ENCODE measurements at places on chromosomes 4 and X.

DNA sequence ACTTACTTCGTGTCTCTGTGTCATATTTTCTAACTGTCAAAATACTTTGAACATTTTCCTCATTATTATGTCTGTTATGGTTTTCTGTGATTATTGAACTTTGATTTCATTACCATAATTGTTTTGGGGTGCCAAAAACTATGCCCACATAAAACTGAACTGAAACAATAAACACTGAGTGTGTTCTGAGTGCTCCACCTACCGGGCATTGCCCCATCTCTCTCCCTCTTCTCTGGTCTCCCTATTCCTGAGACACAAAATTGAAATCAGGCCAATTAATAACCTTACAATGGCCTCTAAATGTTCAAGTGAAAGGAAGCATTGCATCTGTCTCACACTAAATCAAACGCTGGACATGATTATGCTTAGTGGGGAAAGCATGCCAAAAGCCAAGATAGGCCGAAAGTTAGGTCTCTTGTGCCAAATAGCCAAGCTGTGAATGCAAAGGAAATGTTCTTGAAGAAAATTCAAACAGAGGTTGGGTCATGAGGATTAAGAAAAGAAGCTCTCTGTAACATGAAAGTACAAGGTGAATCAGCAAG, 972.3 kb downstream of the PCDH7 start:
- no peak for DNase-seq

DNA sequence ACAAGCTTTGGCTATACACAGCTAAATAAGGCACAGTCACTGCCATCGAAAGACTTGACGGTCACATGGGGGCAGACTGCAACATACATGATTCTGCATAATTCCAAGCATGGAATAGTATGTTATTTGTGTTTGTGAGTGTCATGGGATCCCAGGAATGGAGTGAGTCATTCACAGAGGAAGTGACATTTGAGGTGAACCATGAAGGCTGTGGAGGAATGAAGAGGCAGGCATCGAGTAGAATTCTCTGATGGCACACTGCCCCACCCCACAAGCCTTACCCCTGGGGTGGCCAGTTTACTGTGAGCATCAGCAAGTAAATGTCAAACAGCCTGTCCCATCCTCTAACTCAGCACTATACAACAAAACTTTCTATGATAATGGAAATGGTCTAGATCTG, 619.7 kb downstream of the MID1IP1 start:
- DNase-seq: no peak

DNA sequence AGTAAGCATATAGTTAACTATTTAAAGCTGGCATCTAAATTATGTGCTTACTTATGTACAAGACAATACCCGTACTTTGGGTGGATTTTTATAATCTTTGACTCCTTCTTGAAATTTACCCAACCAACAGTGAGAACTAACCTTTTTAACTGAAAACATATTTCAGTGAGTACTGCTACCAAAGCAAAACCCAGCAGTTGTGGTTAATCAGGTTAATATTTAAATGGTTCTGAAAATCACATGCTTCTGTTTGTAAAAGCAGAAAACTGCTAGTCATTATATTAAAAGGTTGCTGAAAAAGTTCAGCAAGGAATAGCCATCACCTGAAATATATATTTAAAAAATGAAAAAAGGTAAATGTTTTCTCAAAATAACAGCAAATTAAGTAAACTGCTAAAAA, 20.0 kb downstream of the UBE2D3 start:
- no peak for DNase-seq

- no peak for DNase-seq
These were observed 215.2 kb upstream of the GK2 start for GRCh38 chr4:79623021-79623870.

GRCh38 chr4:81214881-81215868, at the start of gene PRKG2:
Gene PRKG2, minus strand, starts transcription at chr4:81215222. Its CDS starts 10,175 bp downstream, at chr4:81205047.
- no peak for DNase-seq

- DNase-seq: no peak
These were observed 408.6 kb upstream of the ACTRT1 start for GRCh38 chrX:128460835-128461234.

DNA sequence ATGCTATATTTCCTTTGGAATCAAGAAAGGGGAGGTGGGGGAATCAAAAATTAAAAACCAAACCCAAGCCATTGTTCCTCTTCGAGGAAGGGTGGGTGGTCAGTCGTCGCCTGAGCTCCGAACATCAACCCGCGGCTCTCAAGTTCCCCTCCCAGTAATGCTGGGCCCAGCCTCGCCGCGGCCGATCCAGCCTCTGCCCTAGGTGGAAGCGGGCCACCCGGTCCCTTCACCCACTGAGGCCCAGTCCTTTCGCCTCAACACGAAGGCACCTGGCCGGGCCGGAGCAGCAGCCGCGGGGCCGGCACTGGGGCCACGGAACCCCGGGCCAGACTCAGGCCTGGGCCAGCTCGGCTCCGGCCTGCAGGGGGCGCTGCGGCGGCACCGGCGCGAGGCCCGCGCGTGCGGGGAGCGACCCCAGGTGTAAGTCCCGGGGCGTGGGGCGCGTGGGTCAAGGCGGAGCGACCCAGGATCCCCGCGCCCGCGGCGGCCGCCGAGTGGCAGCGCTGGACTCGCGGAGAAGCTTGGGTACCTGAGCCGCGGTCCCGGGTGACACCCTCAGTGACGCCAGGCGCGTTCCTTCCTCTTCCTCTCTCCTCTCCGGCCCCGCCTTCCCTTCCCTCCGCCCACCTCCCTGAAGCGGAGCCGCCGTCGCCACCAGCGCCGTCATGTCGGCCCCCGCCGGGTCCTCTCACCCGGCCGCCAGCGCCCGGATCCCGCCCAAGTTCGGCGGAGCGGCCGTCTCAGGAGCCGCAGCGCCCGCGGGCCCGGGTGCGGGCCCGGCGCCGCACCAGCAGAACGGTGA, at the start of gene SEC24B:
Gene SEC24B, plus strand, starts transcription at position 611 of the 802 bp plus-strand sequence. Its CDS starts 55 bp downstream, at position 666.
- peak; percentile 84 for DNase-seq

DNA sequence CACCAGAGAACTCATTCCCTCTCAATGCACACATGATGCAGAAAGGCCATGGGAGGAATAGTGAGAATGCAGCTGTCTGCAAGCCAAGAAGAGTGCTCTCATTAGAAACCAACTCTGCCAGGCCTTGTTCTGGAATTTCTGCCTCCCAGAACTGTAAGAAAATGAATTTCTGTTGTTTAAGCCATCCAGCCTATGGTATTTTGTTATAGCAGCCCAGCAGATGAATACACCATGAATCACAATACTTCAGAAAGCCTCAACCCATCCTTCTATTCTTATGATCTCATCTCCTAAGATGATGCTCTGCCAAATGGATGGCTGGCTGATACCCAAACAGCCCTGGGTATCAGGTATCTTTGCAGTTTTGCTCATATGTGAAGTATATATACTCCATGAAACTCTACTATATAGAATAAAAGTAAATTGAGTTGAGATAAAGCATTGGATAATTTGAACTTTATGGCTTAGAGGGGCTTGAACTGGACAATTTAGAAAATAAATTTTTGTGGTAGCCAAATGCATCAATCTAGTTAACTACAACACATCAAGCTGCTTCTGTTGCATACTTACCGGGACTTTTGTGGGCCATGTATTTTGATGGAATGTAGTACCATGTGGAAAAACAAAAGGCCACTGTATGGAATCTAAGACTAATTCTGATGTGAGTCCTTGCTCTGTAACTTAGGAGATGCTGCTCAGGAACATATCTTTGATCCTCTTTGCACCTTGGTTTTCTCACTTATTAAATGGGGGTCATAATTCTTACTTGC, 245.9 kb downstream of the HS3ST1 start:
- DNase-seq: no peak

DNA sequence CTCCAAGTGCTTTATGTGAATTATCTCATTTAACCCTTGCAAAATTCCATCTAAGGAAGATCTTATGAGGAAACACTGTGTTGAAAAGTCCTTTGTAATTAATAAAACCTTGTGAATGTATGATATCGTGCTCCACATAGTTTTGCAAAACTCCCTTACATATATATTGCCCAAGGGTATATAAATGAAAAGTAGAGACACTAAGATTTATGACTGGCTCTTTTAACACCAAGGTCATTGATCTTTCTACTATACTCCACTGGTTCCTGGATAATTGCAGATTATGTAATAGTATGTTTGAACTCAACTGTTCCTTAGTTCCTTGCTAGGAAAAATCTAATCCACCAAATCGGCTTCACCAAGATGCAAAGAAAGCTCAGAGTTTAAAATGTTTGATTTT, 48.0 kb upstream of the TMEM33 start:
- DNase-seq: no peak

DNA sequence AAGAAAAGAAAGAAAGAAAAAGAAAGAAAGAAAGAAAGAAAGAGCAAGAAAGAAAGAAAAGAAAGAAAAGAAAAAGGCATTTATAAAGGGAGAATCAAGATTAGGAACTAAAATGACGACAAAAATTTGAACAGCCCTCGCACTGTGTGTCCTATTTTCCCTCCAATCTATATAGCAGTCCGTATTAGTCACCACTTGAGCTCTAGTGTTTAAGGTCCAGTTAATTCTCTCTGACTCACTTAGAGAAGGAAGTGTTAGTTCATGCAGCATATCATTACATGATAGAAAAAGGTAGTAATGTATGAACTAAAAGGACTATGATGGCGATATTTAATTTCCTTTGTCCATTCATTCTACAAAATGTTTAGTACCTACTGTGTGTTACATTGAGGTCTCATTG, 122.7 kb downstream of the CBLL2 start:
- no peak for DNase-seq

- DNase-seq: no peak
These were observed 2.6 kb upstream of the PRPS1 start for GRCh38 chrX:107625739-107626138.

GRCh38 chr4:112633477-112634235, 3.1 kb downstream of the ZGRF1 start:
- no peak for DNase-seq

GRCh38 chrX:1440506-1440905, 12.2 kb downstream of the ASMTL start:
- no peak for DNase-seq

GRCh38 chr4:114691865-114692264, 93.3 kb downstream of the UGT8 start:
- no peak for DNase-seq

- DNase-seq: no peak
These were observed 105.6 kb downstream of the TSPAN7 start for GRCh38 chrX:38666909-38667308.

GRCh38 chr4:173337463-173337862, 3.3 kb upstream of the HMGB2 start:
- no peak for DNase-seq

GRCh38 chr4:148901075-148901705, 459.0 kb upstream of the NR3C2 start:
- no peak for DNase-seq

DNA sequence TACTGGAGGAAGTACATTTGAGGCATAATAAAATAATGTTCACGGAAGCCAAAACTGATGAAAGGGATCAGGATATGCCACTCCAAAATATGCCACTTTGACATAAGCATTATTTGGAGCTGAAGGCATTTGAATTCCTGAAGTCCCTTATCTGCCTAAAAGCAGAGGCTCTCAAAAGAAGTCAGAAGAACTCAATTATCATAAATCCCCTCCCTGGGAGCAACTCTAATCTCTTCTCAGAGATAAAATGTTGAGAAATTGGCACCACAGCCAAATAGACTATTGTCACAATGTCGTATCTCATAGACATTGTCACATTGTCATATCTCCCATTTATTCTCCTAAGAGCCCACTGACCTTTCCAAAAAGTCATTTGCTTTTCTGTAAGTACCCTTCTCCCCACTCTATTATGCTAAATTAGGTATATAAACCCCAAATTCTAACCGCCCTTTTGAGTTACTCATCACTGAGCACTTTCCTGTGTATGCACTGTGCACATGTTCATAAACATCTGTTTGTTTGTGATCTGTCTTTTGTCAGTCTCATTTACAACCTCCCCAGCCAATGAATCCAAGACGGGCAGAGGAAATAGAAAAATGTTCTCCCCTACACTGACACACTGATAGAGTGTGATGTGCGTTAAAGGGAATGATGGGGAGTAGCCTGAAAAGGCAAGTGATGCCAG, 78.5 kb upstream of the NAF1 start:
- DNase-seq: no peak

GRCh38 chr4:173171098-173171497, 2.5 kb downstream of the GALNT7 start:
- no peak for DNase-seq

DNA sequence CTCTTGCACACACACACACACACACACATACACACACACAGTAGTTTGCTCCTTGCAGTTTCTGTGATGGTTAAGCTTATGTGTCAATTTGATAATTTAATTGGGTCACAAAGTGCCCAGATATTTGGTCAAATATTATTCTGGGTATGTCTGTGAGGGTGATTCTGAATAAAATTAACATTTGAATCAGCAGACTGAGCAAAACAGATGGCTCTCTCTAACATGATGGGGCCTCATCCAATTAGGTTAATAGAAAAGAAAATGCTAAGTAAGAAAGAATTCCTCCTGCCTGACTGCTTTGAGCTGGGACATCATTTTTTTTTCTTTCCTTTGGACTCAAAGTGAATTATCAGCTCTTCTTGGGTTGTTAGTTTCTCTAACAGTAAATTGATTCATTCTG, 191.2 kb upstream of the INTU start:
- no peak for DNase-seq

GRCh38 chrX:119417842-119418241, 18.7 kb downstream of the SLC25A43 start:
- no peak for DNase-seq

GRCh38 chrX:153471663-153472280, 1.4 kb upstream of the HAUS7 start:
- DNase-seq: no peak

GRCh38 chr4:108427946-108428485, 192.4 kb upstream of the RPL34 start:
- DNase-seq: no peak

GRCh38 chrX:145729635-145730034, 88.0 kb upstream of the SLITRK2 start:
- no peak for DNase-seq

DNA sequence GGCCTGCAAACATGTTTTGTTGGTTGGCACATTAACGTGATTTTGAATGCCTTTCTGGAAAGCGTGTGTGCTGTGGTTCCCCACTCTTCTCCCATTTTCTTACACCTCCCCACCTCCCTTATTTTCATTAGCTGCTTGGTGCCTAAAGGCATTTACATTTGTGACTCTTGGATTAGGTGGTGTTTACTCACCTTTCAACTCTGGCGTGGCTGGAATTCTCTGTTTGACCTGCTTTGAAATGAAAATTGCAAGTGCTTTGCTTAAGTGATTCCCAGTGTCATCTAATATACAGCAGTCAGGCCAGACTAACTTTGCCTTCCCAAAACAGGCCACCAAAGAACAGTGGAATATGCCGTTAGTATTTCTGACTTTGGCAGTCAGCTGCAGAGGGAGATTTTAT, 80.5 kb downstream of the NHSL2 start:
- no peak for DNase-seq

DNA sequence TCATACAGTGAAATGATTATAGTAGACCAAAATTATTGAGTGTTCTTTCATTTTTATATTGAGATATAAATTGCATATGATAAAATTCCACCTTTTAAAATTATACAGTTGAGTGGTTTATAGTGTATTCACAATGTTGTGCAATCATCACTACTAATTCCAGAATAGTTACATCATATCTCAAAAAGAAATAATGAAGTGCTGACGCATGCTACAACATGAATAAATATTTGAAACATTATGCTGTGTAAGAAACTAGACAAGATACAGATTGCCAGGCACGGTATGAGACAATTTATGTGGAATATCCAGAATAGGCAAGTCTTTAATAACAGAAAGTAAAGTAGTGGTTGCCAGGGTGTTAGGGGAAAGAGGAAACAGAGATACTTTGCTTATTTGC, 871.7 kb downstream of the FAM133A start:
- no peak for DNase-seq
